Stimulated activated naive B cell treated with anti-CD40 and anti-IgM and Interleukin-4, amounts not matched to agents 10 μg/mL and 1 μg/mL and 100 μg/mL, for 72 hours (primary cell): ENCODE measurements at places on chromosomes 2 and 18.

DNA sequence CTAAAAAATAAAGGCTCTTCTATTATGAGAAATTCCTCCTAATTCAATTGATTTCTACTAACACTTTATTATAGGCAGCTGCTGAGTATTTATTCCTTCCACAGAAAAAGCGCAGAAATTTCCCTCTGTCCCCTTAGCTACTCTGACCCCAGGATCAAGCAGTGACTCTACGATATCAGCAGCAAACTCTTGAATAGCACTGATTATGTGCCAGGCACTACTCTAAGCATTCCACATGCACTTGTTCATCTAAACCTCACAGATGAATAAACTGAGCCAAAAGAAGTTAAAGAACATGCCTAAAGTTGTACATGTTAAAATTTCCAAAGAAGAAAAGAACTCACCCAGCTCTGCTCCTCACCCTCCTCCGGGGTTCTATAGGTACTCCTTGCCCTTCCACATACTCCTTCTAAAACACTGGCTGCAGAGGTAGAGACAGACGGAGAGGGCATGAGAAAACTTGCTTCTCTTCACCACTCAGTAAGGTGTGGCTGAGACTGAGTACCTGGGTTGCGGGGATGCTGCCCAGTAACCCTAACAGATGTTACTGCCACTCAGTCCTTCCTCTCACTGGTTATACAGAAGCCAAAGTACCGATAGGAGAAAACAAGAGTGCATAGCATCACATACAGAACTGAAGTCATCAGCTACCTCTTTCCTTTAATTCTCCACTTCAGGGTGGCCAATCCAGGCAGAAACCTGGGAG, 9.9 kb downstream of the C1D start:
- DNase-seq = no peak

DNA sequence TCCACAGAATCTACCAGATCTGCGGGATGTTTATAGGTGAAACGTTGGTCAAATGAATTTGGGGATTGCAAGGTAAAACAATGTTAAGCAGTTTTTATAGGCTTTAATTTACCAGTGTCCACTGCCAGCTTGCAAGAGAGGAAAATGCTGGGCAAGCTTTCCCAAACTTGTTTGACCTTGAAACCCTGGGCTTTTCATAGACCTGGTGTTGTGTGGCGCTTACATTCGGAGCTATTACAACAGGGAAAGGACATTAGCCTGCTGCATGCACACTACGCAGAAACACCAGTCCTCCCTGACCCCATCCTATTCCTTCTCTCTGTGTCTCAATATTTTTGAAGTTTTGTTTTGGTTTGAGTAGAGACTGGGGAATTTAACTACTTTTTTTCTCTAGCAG, 59.6 kb upstream of the AGPS start:
- DNase-seq = no peak

DNA sequence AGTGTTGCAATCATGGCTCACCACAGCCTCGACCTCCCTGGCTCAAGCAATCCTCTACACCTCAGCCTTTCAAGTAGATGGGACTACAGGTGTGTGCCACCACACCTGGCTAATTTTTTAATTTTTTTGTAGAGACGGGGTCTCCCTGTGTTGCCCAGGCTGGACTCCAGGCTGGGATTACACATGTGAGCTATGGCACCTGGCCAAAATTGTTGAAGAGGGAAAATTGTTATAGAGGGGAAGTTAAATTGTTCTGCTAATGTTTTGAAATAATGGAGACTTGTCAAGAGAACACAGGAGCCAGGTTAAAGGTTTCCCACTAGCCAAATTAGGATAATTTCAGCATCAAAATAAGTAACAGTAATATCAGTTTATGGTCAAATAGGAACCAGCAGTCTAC, 25.1 kb downstream of the PPIG start:
- DNase-seq = no peak

DNA sequence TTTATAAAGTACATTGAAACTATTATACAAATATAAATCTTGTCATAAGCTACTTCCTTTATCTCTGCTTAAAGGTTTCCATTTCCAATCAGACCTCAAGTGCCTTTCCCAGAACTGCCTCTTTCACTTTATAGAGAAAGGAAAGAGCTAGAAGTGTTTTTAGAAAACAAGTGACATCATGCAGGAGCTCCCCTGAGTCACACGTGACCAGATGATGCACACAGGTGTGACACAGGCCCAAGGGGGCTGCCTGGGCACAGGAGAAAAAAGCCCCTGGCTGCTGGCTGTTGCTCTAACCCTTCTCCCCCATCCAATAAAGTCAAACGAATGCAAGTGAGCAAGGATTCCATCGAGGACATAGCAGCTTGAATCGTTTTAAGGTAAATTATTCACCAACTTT, 21.4 kb upstream of the SH3BP4 start:
- DNase-seq = no peak

DNA sequence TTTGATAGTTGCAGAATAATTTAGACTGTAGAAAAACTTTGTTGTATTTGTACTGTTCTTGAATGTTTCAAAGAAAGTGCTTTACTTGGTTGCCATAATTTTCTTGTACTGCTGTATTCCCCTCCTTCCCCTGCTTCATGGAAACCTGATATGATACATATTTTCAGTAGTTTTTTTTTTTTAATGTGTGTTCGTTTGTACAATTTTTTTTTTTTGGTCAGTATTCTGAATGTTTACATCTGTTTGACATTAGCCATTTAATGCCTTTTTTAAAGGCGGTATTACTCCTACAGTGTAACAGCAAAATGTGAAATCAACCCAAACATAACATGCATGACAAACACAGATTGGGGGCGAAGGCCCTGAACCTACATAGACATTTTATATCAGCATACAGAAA, 172.3 kb downstream of the ASXL3 start:
- DNase-seq = no peak

GRCh38 chr2:62501069-62501468, 4.9 kb downstream of the TMEM17 start:
- DNase-seq = no peak

- DNase-seq = no peak
These were observed 35.3 kb upstream of the KCNF1 start for GRCh38 chr2:10876394-10876793.

DNA sequence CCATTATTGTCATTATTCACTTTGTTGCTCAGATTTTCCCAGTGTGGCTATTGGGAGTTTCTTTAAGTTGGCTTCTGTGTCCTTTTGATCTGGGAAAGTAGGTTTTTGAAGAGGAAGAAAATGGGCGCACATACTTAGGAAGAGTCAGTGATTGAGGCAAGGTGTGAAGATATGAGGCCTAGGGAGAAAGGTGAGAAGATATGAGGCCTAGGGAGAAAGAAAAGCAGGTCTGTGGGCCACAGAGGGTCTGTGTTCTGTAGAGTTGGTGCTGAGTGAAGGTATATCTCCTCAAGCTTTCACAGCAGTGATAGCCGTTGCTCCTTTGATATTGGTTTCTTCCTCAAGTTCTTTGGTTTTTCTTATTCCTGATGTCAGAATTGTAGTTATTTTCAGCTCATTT, 126.2 kb downstream of the AGPS start:
- DNase-seq = no peak

- no peak for DNase-seq
These were observed 157.1 kb upstream of the EPC2 start for GRCh38 chr2:148487439-148487838.

DNA sequence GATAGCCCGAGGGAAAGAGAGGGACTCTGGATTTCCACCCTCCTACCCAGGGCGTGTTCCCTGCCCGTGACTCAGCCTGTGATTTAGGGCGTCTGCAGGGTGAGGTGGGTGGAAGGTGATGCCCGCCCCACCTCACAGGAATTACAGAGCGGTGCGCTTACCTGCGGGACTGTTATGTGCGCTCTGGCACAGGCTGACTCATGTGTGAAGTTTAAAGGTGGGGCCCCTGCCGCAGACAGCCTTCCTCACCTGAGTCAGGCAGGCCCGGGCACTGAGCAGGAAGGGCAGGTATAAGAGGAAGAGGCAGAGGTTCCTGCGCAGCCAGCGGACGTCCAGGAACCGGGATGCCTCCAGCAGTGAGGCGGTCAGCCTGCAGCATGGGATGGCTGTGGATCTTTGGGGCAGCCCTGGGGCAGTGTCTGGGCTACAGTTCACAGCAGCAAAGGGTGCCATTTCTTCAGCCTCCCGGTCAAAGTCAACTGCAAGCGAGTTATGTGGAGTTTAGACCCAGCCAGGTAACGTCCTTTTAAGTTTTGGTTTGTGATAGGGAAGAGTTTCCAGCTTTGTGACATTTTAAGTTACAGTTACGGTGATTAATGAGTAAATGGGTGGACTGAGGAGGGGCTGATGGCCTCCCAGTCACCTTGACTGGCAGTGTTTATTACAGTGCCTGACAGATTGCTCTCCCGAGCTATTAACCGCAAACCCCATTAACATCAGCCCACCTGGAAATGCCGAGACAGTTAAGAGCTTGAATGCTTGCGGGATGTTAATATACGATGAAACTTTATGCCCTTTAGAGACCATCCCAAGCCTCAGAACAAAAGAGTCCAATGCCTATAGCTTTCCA, 141.6 kb upstream of the TTC39C start:
- DNase-seq = no peak

DNA sequence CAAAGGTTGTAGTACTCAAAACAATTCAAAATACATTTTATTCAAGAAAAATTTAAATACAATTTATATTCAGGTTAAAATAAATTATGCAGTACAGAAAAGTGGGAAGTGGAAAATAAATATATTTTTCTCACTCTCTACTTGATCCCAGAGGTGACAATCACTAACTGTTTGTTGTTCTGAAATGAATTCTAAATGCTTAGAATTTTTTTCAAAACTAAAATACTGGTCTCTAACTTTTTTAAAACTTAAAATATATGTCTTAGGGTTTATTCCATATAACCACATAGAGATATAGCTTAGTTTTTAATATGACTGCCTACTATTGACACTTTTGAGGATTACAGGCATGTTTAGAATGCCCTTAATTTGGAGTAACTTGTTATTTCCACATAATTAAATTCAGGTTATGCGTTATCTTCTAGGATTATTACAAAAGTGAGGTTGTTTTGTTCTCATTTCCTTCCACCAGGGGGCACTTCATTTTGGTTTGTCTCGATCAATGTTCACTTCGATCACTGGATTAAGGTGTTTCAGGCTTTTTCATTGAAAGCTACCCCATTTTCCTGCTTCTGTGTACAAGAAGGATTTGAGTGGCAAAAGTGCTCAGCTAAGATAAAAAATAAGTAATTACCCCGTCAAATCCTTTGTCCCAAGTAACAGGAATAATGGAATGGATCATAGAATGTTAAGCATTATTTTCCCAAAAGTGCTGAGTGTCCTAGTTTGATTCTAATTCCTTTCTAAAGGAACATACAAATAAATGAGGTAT, 27.1 kb upstream of the TFPI start:
- no peak for DNase-seq

DNA sequence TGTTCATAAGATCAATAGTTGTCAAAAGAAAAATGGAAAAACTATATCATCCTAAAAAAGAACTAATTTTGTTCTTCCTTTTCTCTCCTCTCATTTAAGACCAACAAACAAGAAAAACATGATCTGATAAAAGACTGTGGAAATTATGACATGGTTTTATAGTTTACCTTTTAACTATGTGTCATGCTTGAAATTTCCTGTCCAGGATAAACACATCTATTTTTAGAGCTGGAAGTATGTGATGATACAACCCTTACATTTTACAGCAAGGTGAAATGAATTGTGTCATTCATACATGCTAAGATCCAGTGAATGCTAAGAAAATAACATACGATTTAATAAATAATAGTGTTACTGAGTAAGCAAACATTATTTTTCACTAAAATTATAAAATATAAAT, 89.9 kb downstream of the GULP1 start:
- DNase-seq = no peak

- no peak for DNase-seq
These were observed 80.5 kb upstream of the SIX2 start for GRCh38 chr2:45089554-45090261.

- no peak for DNase-seq
These were observed 97.4 kb downstream of the ANKRD36 start for GRCh38 chr2:97210325-97210724.

GRCh38 chr18:59918320-59918755, 18.5 kb downstream of the PMAIP1 start:
- peak; percentile 61 for DNase-seq

GRCh38 chr18:79483971-79484491, 88.3 kb downstream of the NFATC1 start:
- DNase-seq = no peak

GRCh38 chr2:226030369-226030768, 630.9 kb downstream of the NYAP2 start:
- no peak for DNase-seq
